Neural progenitor cell (in vitro differentiated cells): ENCODE measurements at places on chromosomes 3 and 15. TPM values are rescaled to one million over a fixed set of nuclear protein-coding genes. Genes with fewer than 3 reads are reported as not detected.
A peak's percentile ranks its signal among the peaks of the same experiment; 100 is the strongest.

DNA sequence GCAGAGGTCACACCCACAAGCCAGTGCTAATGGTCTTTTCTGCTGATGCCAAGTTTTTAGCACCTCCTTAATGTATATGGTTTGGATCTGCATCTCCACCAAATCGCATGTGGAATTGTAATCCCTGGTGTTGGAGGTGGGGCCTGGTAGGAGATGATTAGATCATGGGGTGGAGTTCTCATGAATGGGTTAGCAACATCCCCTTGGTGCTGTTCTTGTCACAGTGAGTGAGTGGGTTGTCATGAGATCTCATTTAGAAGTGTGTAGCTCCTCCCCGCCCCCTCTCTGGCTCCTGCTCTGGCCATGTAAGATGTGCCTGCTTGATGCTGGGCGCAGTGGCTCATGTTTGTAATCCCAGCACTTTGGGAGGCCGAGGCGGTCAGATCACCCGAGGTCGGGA is 37.3 kb upstream of the KLHL6 start:
- DNase-seq, result no peak

DNA sequence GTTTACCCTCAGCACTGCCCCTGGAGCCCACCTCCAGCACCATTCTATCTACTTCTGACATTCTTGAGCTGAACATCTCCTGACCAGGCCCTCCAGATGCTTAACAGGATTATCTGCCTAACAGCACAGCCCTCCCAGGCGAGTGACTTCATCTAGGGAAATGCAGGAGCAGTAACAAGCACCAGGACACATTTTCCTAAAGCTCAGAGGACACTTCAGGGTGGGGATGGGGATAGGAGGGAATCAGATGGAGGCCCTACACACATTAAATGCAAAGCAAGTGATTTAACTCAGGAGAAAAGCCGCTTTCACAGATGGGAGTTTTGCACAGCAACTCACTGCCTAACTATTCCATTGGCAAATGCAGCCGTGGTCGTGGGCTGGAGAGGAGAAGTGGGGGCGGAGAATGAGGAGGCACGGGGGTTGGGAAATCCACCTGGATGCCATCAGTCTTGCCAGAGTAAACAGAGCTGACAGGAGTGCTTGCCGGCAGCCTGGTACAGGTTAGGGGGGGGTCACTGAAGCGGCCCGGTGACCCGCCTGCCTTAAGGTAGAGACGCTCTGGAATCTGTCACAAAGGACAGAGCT is 21.3 kb upstream of the BNC1 start:
- DNase-seq, result peak; percentile 65

FBLN2 gene
- 15.0 and 15.9 TPM in 2 replicates for total RNA-seq

- DNase-seq, result no peak
These were observed 72.2 kb downstream of the KLF13 start for GRCh38 chr15:31398677-31399301.

- no peak for DNase-seq
These were observed 25.5 kb upstream of the PCOLCE2 start for GRCh38 chr3:142914286-142914811.

- no peak for DNase-seq
These were observed 323.2 kb downstream of the PLCL2 start for GRCh38 chr3:17207979-17208378.

ABCF3 gene
- 22.0 and 30.4 TPM in 2 replicates for total RNA-seq

CADPS gene
- total RNA-seq, result 11.7 and 17.3 TPM in 2 replicates

DNA sequence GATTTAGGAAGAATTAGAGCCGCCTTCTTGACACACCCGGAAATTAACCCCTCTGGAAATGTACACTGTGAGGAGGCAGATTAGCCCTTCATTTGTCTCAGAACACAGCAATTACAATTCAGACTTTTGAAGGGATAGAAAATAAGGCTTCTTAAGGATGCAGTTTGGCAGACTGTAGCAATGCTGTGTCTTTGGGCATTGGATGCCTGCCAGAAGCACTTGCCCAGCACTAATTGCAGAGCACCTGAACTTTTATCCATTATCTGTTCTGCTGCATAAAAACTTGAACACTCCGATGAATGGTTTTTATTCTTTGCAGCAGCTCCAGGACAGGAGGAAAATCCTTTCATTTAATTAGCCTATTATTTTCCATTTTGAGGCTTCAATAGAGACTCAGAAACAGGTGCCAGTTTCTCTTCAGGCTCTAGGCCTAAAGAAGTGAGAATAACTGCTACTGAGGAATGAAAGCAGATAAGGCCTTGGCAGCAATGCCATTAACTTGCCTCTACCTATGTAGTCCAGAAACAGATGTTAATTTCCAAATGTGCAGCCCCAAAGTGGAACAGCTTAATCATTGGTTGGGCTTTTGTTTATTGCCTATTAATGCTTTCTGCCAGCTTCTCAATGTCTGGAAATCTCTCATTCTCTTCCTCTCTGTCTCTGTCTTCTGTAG is 418.5 kb downstream of the NSUN3 start:
- no peak for DNase-seq

- DNase-seq, result no peak
These were observed 66.0 kb upstream of the ARL8B start for GRCh38 chr3:5056111-5056391.

GRCh38 chr3:15064299-15064834 is 748 bp downstream of the MRPS25 start:
- peak; percentile 18 for DNase-seq

GRCh38 chr3:31704591-31705179 is 172.0 kb downstream of the STT3B start:
- DNase-seq, result no peak

DNA sequence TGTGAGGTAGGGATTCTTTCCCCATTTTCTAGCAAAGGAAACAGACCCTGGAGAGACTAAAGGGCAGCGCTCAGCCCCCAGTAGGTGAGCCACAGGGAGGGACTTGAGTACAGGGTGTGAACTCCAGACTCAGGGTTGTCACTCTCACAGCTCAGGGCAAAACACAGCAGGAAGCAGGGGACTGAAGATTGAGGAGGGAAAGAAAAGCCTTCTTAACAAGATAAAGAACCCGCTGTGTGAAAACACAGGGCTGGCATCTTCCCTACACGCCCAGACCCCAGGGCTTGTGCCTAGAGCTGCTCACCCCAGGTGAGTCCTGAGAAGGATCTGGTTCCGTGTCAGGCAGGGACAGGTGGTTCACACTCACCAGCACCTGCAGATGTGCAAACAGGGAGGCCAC is 59.6 kb downstream of the ABTB1 start:
- DNase-seq, result peak; percentile 70

DNA sequence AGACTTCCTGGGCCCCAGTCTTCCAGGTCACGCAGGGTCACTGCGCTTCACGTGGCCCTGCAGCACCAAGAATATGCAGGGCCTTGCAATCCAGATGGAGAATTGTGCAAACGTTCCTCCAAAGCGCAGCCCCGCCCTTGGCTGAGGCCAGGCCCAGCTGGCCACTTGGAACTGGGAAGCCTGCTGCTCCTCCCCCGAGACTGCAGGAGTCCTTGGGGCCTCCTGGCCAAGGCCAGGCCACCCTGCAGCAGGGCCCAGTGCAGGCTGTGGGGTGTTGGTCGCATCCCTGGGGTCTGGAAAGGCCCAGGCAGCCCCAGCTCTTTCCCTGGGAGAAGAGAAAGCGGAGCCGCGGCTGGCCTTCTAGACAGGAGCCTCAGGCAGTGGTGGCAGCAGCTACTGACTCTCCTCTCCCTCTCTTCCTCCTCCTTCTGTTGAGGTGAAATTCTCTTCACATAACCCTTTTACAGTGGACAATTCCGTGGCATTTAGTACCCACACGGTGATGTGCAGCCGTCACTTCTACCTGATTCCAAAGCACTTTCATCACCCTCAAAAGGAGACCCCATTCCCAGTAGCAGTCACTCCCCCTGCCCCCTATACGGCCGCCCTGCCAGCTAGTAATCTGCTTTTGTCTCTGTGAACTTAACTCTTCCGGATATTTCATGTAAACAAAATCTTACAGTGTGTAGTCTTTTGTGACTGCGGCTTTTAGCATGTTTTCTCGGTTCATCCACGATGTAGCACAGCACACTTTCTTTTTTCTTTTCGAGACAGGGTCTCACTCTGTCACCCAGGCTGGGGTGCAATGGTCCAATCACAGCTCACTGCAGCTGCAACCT is 103.9 kb downstream of the TMEM266 start:
- DNase-seq, result no peak

DNA sequence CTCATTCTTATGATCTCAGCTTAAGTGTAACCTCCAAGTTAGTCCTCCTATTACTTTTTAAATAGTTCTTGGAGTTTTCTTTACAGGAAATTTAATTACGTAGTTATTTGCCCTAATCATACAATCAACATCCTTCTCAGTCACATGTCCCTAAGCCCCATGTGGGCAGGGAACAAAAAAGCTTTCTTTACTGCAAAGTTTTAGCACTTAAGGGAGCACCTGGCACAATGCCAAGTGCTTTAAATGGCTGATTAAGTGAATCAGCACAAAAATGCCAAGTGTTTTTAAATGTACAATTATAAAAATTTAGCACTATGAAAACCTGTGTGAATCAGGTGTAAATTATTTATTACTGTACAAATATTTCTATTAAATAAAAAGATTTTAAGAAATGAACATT is 445.3 kb downstream of the C3orf38 start:
- DNase-seq, result no peak

GRCh38 chr3:62874711-62875557 is at the start of gene CADPS:
Gene CADPS (minus strand): TSS chr3:62875416. CDS start chr3:62875029, 387 bp downstream.
- DNase-seq, result peak; percentile 77

GRCh38 chr3:126449621-126450051 is 26.1 kb downstream of the ZXDC start:
- DNase-seq, result no peak

- DNase-seq, result no peak
These were observed 742 bp downstream of the TNK2 start for GRCh38 chr3:195907684-195907933.

FAN1 gene
- 32.0 and 35.3 TPM in 2 replicates for total RNA-seq

FAM107A gene
- 0.11 and 0.71 TPM in 2 replicates for total RNA-seq

- DNase-seq, result no peak
These were observed 72.8 kb upstream of the ICE2 start for GRCh38 chr15:60551781-60552161.

DNA sequence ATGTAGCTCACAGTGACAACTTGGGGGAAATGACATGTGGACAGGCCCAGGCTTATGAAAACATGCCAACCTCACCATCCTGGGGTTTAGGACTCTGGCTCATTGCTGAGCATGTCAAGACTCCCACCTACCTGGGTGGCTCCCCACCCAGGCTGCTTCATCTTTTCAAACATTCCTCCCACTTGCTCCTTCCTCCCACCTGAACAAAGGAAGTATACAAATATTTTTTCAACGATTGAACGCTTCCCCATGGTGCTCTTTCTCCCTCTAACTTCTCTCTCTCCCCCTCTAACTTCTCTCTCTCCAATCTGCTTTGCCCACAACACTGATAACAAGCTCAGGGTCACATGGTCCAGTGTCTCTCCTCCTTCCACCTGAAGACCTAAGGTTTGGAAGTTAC is 27.7 kb upstream of the CPEB1 start:
- no peak for DNase-seq

GRCh38 chr15:70569714-70570231 is 193.6 kb downstream of the UACA start:
- DNase-seq, result no peak

GRCh38 chr3:131067983-131068382 is 41.3 kb downstream of the NEK11 start:
- DNase-seq, result no peak

DNA sequence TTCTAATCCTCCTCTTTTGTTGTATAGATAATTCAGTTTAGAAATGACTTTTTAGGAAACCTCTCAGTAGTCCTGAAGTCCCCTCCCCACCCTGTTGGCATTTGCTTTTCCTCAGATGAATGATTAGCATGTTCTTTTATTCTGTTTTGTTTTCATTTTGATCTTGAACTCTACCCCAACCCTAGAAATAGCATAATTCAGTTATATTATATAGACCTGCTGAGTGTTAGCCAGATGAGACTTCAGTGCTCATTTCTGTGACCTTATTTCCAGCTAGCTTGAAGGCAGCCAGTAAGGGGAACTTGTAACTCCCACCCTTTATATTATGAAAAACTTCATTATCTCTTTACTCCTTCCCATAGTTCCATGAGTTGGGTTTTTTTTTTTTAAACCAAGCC is 41.2 kb downstream of the SNRK start:
- DNase-seq, result no peak

GRCh38 chr3:170633573-170633972 is 47.7 kb upstream of the SLC7A14 start:
- DNase-seq, result no peak

GOLGA8R gene
- not detected in 2 replicates for total RNA-seq

RHOV gene
- total RNA-seq, result 1.2 TPM in 1 of 2 replicates, not detected in the other

DUOXA1 gene
- not detected in 2 replicates for total RNA-seq

RBPMS2 gene
- 0.15 and 1.8 TPM in 2 replicates for total RNA-seq

TNNC1 gene
- total RNA-seq, result 0.67 and 5.8 TPM in 2 replicates

- DNase-seq, result no peak
These were observed 234.8 kb upstream of the GADL1 start for GRCh38 chr3:31129241-31129640.

ACTC1 gene
- total RNA-seq, result 3.8 and 3.9 TPM in 2 replicates

KIF23 gene
- 115 and 193 TPM in 2 replicates for total RNA-seq

- DNase-seq, result no peak
These were observed 41.8 kb upstream of the TPM1 start for GRCh38 chr15:63000706-63001105.

DNA sequence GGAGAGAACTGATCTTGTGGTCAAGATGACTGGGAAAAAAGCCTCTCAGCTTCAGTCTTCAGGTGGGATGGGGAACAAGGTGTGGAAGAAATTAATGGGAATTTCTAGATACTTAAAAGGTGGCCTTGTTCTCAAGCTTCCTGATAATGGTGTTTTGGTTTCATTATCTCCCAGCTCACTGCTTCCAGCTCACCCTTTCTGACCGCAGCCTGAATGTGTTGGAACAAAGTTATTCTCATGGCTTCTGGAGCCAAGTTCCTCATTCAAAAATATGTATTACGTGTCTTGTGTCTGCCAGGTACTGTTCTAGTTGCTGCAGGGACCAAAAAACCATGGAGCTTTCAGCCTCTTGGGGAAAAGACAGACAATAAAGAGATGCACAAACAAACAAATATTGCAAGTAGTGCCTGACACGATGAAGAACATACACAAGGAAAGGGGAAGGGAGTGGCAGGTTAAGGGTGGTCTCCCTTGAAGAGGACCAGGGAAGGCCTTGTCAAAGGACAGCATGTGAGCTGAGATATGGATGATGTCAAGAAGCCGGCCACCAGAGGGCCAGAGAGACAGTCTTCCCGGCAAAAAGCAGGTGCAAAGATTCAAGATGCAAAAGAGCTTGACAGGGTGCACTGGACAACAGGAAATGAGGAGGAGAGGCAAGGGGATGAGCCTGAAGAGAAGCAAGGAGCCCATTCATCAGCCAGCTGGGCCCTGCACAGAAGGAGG is 35.5 kb downstream of the ARRDC4 start:
- peak; percentile 38 for DNase-seq

DNA sequence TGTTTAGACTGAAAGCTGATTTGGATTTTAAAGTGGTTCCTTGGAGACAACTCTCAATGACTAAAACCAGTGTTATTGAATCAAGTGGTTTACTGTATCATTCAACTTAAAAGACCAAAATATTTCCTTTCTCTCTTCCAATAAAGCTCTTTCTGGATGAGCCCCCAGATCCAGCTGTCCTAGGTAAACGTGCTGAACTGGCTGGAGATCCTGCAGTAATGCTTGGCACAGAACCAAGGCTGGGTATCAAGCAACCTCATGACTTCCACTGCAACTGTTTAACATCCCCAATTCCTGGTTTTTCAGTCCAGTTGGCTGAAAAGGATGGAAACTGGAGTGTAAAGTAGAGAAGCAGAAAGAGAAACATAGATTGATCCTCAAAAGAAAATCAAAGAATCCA is 28.9 kb downstream of the SEC22C start:
- DNase-seq, result no peak

KBTBD13 gene
- total RNA-seq, result not detected in 2 replicates
